Stimulated activated CD4-positive, alpha-beta T cell treated with anti-CD3 and anti-CD28 coated beads, Interleukin-1b, Interleukin-23, amount 100 ng/mL, for 1 hour (primary cell): ENCODE measurements at places on chromosomes 12 and 14.

DNA sequence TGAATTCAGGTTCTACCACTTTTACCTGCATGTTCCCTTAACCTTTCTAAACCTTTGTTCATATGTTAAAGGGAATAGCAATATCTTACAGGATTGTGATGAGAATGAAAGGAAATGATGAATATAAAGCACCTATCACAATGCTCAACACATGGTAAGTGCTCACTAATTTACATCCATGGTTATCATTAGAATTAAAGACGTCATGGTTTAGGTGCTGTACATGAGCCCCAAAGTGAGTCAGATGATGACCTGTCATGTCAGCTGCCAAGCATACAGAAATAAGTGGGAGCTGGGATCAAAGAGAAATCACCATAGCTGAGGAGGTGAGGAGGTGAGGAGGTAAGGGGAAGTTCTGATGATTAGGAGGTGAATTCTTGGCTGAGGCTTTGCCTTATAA, 135.9 kb upstream of the ATP2B1 start:
- DNase-seq, result no peak

DNA sequence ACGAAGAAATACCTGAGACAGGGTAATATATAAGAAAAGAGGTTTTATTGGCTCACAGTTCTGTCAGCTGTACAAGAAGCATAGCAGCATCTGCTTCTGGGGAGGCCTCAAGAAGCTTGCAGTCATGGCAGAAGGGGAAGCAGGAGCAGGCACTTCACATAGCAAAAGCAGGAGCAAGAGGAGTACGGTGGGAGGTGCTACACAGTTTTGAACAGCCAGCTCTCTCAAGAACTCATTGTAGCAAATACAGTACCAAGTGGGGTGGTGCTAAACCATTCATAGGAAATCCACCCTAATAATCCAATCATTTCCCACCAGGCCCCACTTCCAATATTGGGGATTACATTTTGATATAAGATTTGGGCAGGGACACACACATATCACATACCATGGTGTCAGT, 8.0 kb downstream of the TMTC3 start:
- DNase-seq, result no peak

- no peak for DNase-seq
Measured at GRCh38 chr14:104895786-104896661, 28.7 kb upstream of the PLD4 start.

DNA sequence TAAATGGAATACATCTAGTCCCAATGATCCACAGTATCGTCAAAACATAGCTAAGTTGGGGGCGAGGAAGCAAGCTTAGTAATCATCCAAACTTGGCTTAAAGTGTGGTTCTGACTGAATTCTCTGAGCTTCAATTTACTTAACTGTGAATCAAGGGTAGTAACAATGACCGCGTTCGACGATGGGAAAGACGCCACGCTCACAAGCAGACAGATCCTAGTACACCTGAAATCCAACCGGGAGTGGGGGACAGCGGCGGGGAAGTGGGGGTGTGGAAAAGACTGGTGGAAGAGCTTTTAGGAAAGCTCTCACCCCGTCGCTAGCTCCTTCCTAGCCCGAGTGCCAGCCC, 433 bp downstream of the COX16 start:
- no peak for DNase-seq

- DNase-seq, result no peak
Measured at GRCh38 chr14:26032348-26032747, 565.5 kb downstream of the NOVA1 start.

DNA sequence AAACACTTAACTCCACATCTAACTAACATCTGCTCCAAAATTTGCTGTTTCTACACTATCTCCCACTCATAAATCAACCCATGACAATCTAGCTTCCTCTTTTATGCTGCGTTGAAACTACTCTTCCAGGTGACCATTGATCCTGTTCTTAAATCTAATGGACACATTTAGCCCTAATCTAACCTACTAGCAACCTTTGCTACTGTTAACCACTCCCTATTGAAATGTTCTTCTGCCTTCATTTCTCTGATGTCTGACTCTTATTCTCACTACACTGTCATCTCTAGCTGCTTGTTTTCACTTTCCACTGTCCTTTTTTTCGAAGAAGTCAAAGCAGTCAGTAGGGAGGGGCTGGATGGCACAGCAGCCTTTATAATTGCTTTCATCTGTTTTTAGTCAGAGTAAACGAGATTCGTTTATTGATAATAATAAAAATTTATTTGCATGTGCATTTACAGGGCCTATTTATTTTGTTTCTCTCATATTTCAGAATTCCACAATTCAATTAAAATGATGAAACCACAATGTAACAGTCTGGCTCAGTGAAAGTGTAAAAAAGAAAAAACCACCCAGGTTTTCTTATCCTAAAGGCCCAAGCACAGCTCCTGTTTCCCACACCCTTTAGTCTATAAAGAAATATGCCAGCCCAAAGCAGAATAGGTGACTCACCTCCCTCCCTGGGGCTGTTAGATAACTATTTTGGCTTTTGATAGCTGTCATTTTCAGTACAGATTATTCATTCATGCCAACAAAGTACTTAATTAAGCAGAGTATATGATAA, 44.9 kb downstream of the ATP2B1 start:
- DNase-seq, result no peak

DNA sequence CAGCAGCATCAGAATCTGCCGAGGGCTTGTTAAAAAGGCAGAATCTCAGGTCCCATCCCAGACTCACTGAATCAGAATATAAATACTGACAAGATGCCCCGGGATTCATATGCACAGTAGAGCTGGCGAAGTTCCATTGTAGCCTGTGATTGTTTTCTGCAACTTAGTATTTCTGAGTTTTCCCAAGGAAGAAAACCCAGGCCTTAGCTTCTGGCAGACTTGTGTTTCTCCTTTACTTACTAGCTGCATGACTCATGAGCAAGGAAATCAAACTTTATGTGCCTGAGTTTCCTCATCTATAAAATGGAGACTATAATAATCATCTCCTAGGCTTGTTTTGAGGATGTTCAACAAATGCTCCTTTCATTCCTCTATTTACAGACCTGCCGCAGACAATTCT, 278.5 kb upstream of the PLEKHG7 start:
- no peak for DNase-seq

DNA sequence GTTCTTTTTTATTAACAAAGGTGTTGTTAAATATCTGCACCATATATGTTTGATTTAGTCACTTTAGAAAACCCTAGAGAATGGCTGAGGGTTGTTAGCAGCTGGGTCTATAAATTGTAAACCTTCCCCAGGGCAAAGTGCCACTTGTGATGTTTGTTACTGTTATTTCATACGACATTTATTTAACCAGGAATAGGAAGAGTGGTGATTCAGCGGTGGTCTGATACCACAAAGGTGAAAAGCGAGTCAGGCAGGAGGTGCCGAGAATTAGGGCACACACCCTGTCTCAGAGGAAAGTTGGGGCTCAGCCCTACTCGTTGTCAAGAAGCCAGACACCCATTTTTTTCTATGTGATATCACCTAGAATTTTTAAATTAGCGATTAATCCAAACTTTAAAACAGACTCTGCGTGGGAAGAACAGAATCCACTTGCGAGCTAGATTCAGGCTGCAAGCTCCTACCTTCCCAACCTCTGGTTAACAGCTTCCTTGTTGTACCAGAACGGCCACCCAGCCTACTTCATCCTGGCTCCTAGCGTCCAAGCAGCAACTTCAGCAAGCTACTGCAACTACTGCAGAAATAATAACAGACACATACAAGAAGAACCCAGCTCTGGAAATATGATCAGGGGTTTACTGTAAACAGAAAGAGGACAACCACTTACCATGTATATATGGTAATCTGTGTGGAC, 126.7 kb downstream of the TMEM132D start:
- DNase-seq, result no peak

GRCh38 chr12:30858471-30858870, 68.1 kb upstream of the TSPAN11 start:
- DNase-seq, result no peak

- DNase-seq, result no peak
Measured at GRCh38 chr14:66216763-66217162, 269.4 kb upstream of the CCDC196 start.

DNA sequence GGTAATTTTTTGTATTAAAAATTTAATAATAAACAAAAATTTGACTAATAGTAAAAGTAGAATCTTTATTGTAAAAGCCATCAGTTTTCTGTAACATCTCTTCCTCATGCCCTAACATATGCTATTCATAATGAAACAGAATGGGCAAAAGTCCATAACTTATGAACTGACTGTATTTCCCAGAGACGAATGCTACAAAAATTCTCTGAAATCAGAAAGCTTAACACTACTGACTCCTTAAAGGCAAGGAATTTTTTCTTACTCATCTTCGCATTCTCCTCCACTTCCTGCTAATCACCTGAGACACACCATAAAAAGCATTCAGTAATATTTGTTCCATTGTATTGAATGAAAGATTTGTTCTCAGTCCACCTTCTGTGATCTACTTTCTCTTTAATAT, 17.6 kb downstream of the MON2 start:
- DNase-seq, result no peak

DNA sequence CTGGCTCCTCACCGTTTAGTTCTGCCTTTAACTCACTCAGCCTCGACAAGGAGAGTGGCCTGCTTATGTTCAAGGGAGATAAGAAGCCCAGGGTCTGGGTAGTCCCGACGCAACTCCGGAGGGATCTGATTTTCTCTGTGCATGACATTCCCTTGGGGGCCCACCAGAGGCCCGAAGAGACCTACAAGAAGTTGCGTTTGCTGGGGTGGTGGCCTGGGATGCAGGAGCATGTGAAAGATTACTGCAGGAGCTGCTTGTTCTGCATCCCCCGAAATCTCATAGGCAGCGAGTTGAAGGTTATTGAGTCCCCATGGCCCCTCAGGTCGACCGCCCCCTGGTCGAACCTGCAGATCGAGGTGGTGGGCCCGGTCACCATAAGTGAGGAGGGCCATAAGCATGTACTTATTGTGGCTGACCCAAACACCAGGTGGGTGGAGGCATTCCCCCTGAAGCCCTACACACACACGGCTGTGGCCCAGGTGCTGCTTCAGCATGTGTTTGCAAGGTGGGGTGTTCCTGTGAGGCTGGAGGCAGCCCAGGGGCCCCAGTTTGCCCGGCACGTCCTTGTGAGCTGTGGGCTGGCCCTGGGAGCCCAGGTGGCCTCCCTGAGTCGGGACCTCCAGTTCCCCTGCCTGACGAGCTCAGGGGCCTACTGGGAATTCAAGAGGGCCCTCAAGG, 13.1 kb downstream of the CBLN3 start:
- DNase-seq, result no peak

GRCh38 chr12:87323369-87323768, 705.8 kb downstream of the C12orf50 start:
- DNase-seq, result no peak

DNA sequence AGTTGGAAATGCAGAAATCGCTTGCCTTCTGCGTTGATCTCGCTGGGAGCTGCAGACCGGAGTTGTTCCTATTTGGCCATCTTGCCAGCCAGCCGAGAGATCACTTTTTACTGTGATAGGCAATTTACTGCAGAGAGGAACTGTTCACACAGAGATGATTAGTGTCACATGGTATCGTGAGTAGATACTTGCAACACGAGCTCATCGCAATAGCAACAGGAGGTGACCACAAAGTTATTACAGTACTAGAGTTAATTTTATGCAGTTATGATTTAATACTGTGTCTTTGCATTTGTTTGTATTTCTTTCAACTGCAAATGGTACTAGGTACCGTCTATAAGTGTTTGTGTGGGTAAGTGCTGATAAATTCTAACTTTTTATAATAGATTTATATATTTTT, 27.8 kb downstream of the NOPCHAP1 start:
- no peak for DNase-seq

- DNase-seq, result no peak
Measured at GRCh38 chr12:6722863-6723262, 983 bp upstream of the COPS7A start.

- no peak for DNase-seq
Measured at GRCh38 chr12:79294590-79294989, 396.2 kb downstream of the PAWR start.

- no peak for DNase-seq
Measured at GRCh38 chr12:34395056-34396005, 373.0 kb downstream of the ALG10 start.

DNA sequence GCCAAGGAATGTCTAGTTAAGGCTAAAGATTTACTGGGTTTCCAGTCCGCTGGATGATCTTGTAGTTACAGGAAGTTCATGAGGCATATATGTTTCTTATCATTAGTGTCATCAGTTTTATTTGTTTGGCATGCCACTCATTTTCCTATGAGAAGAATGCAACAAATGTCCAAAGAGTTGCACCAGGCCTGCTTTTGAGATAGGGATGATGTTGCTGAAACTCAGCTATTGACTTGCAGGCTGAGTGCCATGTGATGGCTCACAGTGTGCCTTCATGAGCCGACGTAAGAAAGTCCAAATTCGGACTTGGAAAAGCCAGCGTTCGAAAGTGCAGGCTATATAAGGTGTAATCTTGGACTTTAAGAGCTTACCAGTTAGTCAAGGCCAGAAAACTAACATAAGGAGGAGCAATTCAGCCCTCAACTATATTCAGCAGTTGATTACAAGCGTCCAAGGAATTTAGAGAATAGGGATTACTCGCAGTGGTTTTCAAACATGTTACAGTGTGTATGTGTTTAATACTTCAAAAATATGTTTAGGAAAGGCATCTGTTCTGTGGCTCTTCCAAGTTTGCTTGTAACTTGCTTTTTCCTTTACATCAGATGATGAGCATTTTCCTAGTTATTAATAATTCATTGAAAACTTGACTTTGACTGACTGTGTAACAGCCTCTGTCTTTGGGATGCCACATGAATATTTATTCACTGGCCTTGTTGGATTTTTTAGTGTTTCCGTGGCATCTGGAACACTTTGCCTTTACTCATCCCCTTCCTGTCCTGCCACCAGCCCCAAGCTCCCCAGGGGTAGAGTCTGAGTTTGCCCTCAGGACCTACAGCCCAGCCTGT, 101.3 kb downstream of the LGMN start:
- no peak for DNase-seq

- DNase-seq, result no peak
Measured at GRCh38 chr12:32482226-32482625, 82.9 kb downstream of the FGD4 start.

GRCh38 chr12:22743700-22744099, 118.7 kb downstream of the ETNK1 start:
- DNase-seq, result no peak

- DNase-seq, result no peak
Measured at GRCh38 chr12:109461846-109462756, 15.0 kb downstream of the KCTD10 start.

GRCh38 chr14:68245146-68246073, 425.8 kb downstream of the RAD51B start:
- no peak for DNase-seq
